ENCODE measurements at places on chromosomes 7 and 10.

- DNase-seq = peak; percentile 31
Measured at GRCh38 chr10:96910488-96911395, 78.6 kb downstream of the LCOR start.

DNA sequence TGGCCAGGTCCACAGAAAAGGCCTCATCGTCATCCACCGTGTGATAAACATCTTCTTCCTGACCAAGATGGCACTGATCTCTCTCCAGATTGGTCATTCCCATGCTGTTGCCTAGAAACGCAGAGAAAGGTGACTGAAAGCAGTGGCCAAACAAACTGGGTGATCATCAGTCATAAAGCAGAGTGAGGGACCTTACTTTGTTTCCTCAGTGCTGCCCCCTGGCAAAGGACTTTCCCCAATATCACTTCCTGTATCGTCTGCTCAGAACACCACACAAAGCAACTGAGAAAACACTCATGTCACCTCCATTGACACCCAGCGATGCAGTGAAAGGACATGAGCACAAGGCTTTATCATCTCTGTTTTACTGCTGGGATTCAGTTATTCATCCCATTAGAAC is 40.0 kb upstream of the TM9SF3 start:
- DNase-seq = peak; percentile 22

GRCh38 chr10:83164156-83164555 is 975.2 kb upstream of the GHITM start:
- DNase-seq = no peak

DNA sequence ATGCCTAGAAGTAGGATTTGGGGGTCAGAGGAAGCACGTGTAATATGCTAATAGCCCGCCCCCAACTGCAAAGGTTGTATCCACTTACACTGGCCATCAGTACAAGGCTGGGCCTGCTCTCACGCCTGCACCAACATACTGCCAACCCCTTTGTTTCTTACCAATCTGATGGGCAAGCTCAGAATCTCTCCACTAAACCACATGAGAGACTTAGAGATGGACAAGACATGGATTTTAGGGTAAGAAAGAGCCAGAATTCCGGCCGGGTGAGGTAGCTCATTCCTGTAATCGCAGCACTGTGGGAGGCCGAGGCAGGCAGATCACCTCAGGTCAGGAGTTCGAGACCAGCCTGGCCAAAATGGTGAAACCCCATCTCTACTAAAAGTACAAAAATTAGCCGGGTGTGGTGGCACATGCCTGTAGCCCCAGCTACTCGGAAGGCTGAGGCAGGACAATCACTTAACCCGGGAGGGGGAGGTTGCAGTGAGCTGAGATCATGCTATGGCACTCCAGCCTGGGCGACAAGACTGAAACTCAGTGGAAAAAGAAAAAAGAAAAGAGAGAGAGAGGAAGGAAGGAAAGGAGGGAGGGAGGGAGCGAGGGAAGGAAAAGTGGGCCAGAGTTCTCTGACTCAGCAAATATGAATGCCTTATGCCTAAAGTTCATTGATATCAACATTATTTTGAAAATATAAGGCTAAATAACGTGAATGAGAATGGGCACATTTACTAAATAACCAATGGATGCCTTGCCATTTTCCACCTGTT is 162.2 kb downstream of the SLIT1 start:
- no peak for DNase-seq

DNA sequence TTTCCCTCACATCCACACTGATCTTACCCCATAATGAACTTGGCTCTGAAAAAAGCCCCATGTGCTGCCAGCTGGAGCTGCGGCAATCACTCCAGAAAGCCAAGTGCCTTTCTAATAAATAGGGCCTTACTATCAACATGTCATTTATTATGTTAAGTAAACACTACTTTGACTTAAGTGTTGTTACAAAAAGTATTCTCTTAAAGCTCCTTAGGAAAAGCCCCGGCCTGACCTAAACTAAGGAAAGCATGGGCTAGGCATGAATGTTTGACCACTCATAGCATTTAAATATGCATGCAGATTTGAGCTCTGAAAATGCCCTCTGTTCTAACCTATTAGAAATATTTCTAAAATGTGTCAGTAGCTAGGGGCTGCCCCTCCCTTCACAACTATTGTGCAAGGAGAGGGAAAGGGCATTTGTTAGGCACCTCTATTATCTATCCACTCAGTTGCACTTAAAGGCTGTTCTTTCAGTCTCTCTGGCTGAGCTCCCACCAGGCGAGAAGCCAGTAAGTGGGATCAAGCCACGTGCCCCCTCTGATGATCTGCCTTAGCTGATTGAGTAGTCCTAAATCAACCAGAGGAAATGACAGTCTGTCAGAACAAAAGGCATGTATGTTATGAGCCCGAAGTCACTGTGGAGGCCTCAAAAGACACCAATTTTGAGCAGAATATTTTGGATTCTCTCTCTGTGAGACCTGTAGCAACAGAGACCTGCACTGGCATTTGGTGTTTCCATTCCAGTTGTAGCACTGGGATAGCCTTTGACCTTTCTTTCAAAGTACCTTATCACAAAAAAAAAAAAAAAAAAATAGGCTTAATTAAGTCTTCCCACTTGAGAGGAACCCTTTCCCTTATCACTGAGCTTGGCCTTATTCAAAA is 77.1 kb downstream of the ITGB8 start:
- no peak for DNase-seq

GRCh38 chr7:101792051-101792681 is 25.3 kb upstream of the CUX1 start:
- no peak for DNase-seq

DNA sequence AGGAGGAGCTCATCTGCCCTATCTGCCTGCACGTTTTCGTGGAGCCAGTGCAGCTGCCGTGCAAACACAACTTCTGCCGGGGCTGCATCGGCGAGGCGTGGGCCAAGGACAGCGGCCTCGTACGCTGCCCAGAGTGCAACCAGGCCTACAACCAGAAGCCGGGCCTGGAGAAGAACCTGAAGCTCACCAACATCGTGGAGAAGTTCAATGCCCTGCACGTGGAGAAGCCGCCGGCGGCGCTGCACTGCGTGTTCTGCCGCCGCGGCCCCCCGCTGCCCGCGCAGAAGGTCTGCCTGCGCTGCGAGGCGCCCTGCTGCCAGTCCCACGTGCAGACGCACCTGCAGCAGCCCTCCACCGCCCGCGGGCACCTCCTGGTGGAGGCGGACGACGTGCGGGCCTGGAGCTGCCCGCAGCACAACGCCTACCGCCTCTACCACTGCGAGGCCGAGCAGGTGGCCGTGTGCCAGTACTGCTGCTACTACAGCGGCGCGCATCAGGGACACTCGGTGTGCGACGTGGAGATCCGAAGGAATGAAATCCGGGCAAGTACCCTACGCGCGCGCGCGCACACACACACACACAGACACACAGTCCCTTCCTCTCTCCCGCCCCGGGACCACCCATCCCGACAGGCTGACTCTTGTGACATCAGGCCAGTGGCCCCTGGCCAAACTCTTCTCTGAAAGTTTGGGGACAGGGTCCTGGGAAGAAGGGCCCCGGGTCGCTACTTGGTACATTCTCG is 538 bp downstream of the TRIM8 start:
- peak; percentile 53 for DNase-seq

DNA sequence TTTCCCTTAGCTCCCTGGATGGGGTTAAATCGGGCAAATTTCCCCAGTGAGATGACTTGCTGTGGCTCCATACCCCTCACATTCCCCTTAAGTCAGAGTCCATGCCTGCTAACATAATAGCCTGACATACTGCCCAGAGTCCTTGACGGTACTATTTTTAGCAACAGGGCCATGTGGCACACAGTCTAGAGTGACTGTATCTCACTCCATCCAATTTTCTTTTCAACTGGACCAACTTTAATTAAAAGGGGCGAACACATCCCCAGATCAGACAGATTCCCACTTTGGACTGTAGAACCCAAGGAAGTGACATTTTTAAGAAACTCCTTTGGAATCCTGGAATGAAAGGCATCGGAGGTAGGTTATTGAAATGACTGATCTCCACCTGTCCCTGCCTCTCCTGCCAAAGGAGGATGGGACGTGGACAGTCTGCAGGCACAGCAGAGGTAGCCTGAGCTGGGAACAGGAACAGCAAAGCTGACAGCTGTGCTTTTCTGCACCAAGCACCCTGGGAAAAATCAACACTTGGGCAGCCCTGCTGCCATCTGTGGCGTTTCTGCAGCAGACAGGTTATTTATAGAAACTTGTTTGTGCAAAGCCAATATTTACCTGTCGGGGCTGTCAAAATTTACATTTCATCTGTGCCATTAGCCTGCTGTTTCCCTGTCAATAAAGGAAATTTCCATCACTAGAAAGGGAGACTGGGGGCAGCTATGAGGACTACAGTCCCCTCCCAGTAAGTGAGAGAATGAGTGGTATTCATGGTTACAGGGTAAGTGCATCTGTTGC is 221.5 kb upstream of the AOAH start:
- DNase-seq = no peak

DNA sequence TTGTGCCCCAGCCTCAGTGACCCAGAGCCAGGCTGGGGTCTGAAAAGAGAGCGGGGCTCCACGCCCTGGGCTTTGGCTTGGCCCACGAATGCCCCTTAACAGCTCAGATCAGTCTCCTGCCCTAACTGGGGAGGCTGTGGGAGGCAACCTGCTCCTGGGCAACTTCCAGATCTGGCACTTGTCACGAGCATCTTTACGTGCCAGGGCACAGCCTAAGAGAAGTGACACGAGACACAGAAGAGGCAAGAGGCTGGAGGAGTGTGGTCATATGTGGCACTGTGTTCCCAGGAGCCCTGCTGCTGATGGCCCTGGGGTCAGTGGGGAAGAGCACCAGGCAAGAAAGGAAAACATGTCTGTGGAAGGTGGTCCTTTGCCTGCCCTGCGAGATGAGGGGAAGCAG is 97.8 kb upstream of the BTBD16 start:
- DNase-seq = no peak

- peak; percentile 80 for DNase-seq
Measured at GRCh38 chr10:102004376-102004775, 51.6 kb downstream of the ARMH3 start.

Measured in MV-4-11 (cell line).